ENCODE measurements at places on chromosomes 4 and X. TPM values are rescaled to one million over a fixed set of nuclear protein-coding genes. Genes with fewer than 3 reads are reported as not detected.

Gene MAGEA1
- total RNA-seq = not detected

Gene CENPVL1
- total RNA-seq = not detected

DNA sequence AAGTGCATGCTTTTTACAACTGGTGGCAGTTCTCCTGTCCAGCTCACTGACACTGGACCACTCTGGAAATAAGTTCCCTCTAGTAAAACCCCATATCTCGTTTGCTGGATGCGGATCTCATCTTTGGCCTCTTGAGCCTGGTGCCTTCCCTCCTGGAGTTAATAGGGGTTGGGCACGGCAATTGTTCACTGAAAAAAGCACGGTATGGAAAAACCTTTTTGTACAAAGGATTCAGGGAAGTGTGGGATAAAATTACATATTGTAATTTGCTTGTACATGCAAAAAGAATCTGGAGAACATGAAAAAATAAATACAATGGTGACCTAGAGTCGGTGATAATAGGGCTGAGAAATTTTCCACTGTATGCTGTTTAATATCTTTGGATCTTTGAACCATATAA, 30.6 kb downstream of the TBC1D9 start:
- H3K4me3 ChIP-seq = no peak overlapping the region
- no peak for DNase-seq
- no peak overlapping the region for H3K27ac ChIP-seq
- peaks cover 4% of the 10 kb centered on the region for H3K4me1 ChIP-seq
- no peaks in the 10 kb centered on the region for H3K27me3 ChIP-seq

DNA sequence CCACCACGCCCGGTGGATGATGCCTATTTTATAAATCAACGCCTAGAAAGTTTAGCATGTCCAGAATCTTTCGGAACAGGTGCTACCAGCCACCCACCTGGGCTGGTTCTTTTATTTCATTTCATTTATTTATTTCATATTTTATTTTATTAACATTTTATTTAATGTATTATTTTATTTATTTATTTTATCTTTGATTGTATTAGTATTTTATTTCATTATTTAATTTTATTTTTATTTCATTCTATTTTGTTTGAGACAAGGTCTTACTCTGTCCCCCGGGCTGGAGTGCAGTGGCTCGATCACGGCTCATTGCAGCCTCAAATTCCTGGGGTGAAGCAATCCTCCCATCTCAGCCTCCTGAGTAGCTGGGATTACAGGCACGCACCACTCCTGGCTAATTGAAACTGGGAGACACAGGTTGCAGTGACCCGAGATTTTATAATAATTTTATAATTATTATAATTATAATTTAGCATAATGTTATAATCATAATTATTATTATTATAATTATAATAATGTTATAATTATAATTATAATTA, 187.2 kb downstream of the SHOX start:
- no peak overlapping the region for H3K27ac ChIP-seq
- DNase-seq = no peak
- H3K4me1 ChIP-seq = no peaks in the 10 kb centered on the region

DNA sequence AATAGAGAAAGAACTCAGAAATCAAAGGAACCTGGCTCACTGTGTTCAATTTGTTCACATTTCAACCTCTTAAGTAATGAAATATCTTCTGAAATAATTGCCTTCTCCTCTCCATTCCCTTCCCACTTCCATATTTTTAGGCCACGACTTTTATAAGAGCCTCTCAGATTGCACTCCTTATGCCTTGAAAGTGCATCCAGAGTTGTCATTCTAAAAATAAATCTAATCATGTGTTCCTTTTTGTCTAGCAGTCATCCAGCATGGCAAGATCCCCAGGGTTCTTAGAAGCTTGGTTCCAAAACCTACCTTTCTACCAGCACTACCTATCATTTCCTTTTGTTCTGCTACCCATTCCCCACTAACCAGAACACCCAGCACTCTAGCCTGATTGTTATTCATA, 42.4 kb upstream of the RPA4 start:
- H3K4me3 ChIP-seq = no peak overlapping the region
- peaks cover 4% of the 10 kb centered on the region for H3K27me3 ChIP-seq
- H3K36me3 ChIP-seq = no peaks in the 10 kb centered on the region
- no peaks in the 10 kb centered on the region for H3K4me1 ChIP-seq
- DNase-seq = no peak

DNA sequence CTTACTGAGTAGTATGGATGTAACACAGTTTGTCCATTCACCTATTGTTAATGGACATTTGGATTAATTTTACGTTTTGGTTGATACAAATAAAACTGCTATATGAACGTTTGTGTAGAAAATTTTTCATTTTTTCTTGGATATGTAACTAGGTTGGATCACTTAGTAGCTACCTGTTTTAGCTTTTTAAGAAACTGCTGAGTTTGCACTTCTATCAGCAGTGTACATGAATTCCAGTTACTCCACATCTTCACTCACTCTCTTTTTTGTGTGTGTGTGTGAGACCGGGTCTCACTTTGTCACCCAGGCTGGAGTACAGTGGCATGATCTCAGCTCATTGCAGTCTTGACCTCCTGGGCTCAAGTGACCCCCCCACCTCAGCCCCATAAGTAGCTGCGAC, 15.4 kb downstream of the LARP1B start:
- no peak overlapping the region for H3K4me3 ChIP-seq
- no peak for DNase-seq
- H3K36me3 ChIP-seq = peaks cover 15% of the 10 kb centered on the region
- no peaks in the 10 kb centered on the region for H3K4me1 ChIP-seq
- no peaks in the 10 kb centered on the region for H3K27me3 ChIP-seq
- H3K27ac ChIP-seq = no peak overlapping the region

DNA sequence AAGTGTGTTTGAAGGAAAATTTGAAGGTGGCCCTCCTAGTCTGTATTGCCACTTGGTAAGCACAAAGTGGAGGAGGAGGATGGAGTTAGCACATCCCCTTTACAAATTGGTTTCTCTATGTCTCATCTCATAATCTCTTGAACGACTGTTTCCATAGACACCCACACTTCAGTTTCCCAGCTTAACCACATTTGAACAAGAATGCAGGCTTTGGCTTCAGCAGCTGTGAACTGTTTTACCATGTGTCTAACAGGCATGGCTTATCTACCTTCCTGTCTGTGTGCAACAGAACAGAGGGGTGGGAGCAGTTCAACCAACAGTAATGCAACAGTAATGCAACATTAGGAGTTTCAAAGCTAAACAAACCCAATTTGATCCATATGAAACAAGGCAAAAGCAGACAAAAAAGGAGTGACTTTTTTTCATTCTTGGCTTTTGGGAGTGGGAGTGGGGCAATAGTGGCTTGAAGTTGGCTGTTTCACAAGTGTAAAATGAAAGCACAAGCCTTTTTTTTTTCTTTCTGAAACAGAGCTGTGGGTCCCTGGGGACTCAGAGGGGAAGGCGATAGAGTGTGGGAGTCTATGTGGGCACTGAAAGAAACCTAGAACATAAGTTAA, 108.0 kb downstream of the ITM2A start:
- H3K27me3 ChIP-seq = no peaks in the 10 kb centered on the region
- H3K36me3 ChIP-seq = no peaks in the 10 kb centered on the region
- H3K27ac ChIP-seq = peak overlapping the region; percentile 21
- H3K4me1 ChIP-seq = no peaks in the 10 kb centered on the region
- no peak overlapping the region for H3K4me3 ChIP-seq

DNA sequence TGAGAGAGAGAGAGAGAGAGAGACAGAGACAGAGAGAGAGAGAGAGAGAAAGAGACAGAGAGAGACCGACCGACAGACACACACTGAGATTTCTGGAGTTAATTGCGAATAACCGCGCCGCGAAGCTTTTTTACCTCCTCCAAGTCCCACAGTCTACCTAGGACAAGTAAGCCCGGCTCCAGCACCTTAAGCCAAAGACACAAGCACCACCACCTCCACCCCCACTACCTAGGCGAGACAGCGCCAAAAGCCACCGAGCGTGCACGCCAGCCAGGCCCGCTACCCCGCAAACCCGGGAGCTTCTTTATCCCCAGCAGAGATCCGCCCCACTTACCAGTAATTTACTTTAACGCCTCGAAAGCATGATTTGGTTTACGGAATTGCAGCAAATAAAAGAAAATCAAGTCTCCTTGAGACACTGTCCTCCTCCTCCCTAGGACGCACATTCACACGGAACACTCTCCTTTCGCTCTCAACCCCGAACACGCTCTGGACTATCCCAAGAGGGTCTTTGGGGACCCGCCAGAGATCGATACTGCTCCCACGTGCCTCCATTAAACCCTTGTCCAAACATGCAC, 649.6 kb upstream of the DIPK2B start:
- DNase-seq = no peak
- peaks cover 28% of the 10 kb centered on the region for H3K27me3 ChIP-seq
- no peaks in the 10 kb centered on the region for H3K36me3 ChIP-seq
- H3K27ac ChIP-seq = no peak overlapping the region
- peaks cover 3% of the 10 kb centered on the region for H3K4me1 ChIP-seq

DNA sequence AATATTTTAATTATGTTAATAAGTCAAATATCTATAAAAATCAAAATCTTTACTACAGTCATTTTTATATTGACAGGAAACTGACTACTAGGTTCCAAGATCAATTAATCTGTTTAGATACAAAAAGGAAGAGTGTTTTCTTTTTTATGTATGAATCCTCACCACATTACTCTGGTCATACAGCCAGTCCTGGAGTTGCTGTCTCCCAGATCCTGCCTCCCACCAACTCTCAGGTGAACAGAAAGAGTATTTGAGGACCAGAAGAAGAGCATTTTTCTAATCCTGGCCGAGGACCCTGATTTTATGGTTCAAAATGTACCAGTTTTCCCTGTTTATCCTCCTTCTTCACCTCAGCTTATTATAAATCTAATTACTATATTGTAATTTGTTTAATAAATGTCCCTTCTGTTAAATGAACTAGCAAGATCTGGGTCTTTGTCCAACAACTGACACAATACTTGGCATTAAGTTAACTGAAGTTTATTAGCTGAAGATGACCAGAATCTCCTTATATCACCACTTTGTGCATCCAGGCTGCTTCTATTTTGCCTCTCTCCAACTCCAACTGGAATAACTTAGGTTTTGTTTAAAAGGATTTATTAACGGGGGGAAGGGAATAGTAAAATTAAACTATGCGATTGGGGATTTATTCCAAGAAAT, 224.4 kb upstream of the PCDH7 start:
- H3K36me3 ChIP-seq = no peaks in the 10 kb centered on the region
- no peak overlapping the region for H3K27ac ChIP-seq
- H3K27me3 ChIP-seq = no peaks in the 10 kb centered on the region
- peaks cover 3% of the 10 kb centered on the region for H3K4me1 ChIP-seq

DNA sequence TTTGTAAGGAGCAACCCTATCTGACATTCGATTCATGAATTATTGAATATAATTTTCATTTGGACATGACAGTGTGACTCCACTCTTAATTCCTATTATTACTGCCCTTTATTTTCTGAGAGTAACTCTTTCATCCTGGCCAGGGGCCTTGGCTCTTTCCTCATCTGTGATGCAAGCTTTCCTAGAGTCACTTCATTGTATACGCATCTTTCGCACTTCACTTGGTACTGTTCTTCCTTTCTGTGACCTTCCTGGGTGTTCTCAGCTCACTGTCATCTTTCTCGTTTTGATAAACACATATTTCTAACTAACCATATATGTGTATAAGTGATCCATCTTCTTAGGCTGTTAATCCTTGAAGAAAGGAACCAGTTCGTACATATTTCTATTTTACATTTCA, 160.3 kb downstream of the PDGFC start:
- no peak for DNase-seq
- H3K27ac ChIP-seq = no peak overlapping the region
- H3K36me3 ChIP-seq = no peaks in the 10 kb centered on the region

DNA sequence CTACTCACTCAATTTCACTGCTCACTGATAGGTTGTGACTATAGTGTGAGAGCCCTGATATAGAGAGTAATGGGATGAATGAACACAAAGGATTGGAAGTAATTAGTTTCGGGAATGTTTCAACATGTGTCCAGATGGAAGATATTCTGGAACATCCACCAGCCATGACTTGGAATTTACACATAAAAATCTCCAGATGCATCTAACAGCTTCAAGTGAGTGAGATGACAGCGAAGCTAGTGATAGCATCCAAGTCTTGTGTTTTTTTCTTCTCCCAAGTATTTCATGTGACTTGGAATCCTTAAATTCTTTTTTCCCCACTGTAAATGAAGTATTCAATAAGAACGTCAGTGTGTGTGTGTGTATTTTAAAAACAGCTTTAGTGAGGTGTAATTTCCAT, 82.1 kb downstream of the CLDN34 start:
- H3K4me3 ChIP-seq = no peak overlapping the region
- peaks cover 33% of the 10 kb centered on the region for H3K27me3 ChIP-seq
- peak overlapping the region; percentile 80 for H3K27ac ChIP-seq
- peak; percentile 93 for DNase-seq
- H3K36me3 ChIP-seq = no peaks in the 10 kb centered on the region

GRCh38 chr4:51958199-51958968, 61.8 kb downstream of the LRRC66 start:
- DNase-seq = no peak
- H3K27me3 ChIP-seq = no peaks in the 10 kb centered on the region
- no peaks in the 10 kb centered on the region for H3K36me3 ChIP-seq

- no peak overlapping the region for H3K27ac ChIP-seq
- no peak overlapping the region for H3K4me3 ChIP-seq
- H3K36me3 ChIP-seq = peaks cover 10% of the 10 kb centered on the region
These were observed 109.2 kb downstream of the NSUN7 start for GRCh38 chr4:40858962-40859361.

DNA sequence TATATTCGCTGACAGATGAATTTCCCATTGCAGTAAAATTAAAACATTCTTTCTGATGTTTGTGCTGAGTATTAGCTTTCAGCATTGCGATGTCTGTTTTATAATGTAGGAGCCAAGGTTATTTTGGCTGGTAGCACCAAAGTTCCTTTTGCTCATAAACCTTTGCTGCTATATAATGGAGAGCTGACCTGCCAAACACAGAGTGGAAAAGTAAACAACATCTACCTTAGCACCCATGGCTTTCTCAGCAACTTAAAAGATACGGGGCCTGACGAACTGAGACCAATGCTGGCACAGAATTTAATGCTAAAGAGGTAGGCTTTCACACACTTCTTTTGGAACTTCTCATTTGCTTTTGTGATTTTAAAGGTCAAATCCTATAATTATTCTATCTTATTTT, 46.0 kb downstream of the WDR19 start:
- no peaks in the 10 kb centered on the region for H3K4me1 ChIP-seq
- H3K27me3 ChIP-seq = no peaks in the 10 kb centered on the region
- peaks cover 7% of the 10 kb centered on the region for H3K36me3 ChIP-seq
- DNase-seq = no peak

DNA sequence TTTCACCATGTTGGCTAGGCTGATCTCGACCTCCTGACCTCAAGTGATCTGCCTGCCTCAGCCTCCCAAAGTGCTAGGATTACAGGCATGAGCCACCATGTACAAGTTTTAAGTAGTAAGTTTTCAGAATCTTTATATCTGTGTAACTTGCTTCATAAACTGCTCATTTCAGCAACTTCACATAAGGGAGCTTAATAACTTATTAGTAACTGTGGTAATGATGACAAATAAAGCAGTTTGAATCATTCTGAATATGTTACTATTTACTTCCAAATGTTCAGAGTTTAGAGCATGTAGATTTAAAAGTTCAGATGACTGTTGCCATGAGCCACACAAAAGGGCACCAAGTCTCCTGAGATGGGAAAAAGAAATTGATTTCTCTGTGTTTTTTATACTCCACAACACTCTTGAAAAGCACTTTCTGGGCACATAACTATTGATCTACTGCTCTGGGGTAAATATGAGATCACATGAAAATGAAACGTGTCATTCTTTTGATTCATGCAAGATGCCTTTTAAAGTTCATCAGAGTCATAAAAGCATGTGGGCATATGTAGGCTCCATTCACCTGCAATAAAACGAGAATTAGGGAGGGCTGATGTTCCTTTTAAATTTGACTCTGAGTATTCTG, 14.1 kb upstream of the CA5B start:
- H3K36me3 ChIP-seq = no peaks in the 10 kb centered on the region
- no peak overlapping the region for H3K4me3 ChIP-seq
- H3K27me3 ChIP-seq = peaks cover 7% of the 10 kb centered on the region
- no peaks in the 10 kb centered on the region for H3K4me1 ChIP-seq
- no peak for DNase-seq
